ENCODE measurements at places on chromosomes 12 and 14.

DNA sequence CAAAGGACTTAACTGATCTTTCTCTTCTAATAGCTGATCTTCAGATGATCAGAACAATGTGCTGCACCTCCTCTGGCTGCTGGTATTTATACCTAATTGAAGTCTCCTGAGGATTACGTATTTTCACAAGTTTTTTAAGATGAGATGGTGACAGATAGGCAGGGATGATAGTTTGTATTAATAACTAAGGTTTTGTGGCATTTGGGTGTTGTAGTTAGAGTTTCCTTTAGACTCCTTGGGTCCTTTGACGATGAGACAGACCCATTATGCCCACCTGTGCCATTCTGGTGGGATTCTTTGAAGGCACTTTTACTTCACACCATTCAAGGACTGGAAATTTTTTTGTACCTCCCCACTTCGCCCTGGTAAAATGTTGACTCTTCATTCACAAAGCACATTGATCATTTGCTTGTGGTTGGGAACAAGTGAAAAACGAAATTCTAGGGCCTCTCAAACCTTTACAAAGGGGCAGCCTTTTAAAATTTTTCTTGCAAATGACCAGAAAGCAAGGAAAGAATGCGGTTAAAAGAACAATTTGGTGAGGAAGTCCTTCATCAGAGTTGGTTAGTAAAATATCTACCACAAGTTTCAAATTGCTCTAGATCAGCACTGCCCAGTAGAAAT, at the start of gene IFNG:
IFNG (minus strand) TSS at position 60 of the 624 bp plus-strand sequence. CDS start 125 bp downstream, outside the sequence.
- H3K4me3 ChIP-seq, result no peak within 1 kb of the TSS
- no peaks in the 10 kb centered on the region for H3K4me1 ChIP-seq
- peaks cover 3% of the 10 kb centered on the region for H3K27me3 ChIP-seq
- H3K27ac ChIP-seq, result no peak within 1 kb of the TSS
- no peak for DNase-seq

DNA sequence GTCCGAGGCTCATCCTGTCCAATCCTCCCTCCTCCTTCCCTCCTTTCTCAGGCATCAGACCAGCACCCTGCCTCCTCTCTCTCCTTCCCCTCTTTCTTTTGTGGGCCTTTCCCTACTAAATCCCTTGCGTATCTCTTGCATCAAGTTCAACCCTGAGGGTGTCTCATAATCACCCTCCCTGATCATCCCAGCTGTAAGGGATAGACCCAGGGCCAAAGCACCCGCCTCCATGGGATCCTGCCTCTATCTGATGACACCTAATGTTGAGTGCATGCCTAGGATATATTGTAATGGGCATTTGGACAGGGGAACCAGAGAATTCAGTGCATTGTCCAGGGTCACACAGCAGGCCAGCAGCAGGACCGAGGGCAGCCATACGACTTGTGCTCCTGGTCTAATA, 84.9 kb downstream of the PHETA1 start:
- no peaks in the 10 kb centered on the region for H3K36me3 ChIP-seq
- no peak overlapping the region for H3K27ac ChIP-seq
- H3K27me3 ChIP-seq, result no peaks in the 10 kb centered on the region
- H3K4me3 ChIP-seq, result no peak overlapping the region

- peaks cover 2% of the 10 kb centered on the region for H3K4me1 ChIP-seq
- no peak overlapping the region for H3K27ac ChIP-seq
- DNase-seq, result no peak
- H3K27me3 ChIP-seq, result no peaks in the 10 kb centered on the region
Observed at GRCh38 chr14:29668201-29668600, 259.4 kb downstream of the PRKD1 start.

DNA sequence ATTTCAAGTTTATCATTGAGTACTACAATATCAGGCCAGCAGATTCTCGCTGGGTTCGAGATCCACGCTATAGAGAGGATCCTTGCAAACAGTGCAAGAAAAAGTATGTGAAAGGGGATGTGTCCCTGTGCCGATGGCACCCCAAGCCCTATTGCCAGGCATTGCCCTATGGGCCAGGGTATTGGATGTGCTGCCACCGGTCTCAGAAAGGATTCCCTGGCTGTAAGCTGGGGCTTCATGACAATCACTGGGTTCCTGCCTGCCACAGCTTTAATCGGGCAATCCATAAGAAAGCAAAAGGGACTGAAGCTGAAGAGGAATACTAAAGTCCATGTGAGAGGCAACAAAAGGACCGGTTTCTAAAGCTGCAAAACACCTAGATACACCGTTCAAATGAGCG, 59.4 kb downstream of the ATG14 start:
- H3K36me3 ChIP-seq, result peaks cover 7% of the 10 kb centered on the region
- H3K27me3 ChIP-seq, result no peaks in the 10 kb centered on the region
- H3K4me1 ChIP-seq, result no peaks in the 10 kb centered on the region

- H3K36me3 ChIP-seq, result no peaks in the 10 kb centered on the region
- H3K4me3 ChIP-seq, result no peak overlapping the region
- H3K27ac ChIP-seq, result no peak overlapping the region
- H3K27me3 ChIP-seq, result no peaks in the 10 kb centered on the region
- DNase-seq, result no peak
- H3K4me1 ChIP-seq, result no peaks in the 10 kb centered on the region
Observed at GRCh38 chr14:23620177-23620702, 15.9 kb upstream of the DHRS2 start.

GRCh38 chr12:86134561-86134960, 121.6 kb downstream of the MGAT4C start:
- H3K36me3 ChIP-seq, result no peaks in the 10 kb centered on the region
- no peaks in the 10 kb centered on the region for H3K4me1 ChIP-seq
- DNase-seq, result no peak
- no peak overlapping the region for H3K27ac ChIP-seq

DNA sequence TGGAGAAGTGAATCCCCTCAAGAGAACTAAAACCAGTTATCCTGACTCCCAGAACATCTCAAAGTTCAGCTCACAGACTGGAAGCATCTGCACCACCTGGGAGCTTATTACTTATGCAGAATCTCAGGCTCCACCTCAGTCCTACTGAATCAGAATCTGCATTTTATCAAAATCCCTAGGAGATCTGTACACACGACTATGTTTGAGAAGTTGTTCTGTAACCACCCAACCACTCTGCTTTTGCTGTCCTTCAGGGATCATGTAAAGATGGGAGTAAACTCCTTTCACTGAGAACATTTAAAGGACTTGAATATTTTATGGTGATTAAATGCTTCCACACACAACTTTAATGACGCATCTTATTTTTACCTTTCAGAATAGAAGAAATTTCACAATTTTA, 98.0 kb downstream of the KIF21A start:
- no peak overlapping the region for H3K27ac ChIP-seq
- DNase-seq, result no peak
- no peaks in the 10 kb centered on the region for H3K27me3 ChIP-seq

DNA sequence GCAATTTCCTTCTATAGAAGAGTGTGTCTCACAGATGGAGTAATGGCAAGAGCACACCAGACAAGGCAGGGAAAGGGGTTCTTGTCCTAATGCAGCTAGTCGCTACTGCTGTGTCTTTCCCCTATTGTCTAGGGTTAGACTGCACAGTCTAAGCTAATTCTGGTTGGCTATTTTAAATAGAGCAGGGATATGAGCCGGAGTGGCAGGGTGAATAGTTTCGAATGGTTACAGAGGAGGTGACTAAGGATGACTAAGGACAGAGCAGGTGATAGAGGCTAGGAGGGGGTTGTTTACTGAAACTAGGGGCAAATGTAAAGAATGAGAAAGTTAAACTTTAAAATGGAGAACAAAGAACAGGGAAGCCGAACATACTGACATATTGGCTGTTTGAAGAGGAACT, 25.6 kb upstream of the CPNE8 start:
- no peak overlapping the region for H3K4me3 ChIP-seq
- H3K36me3 ChIP-seq, result no peaks in the 10 kb centered on the region
- no peaks in the 10 kb centered on the region for H3K27me3 ChIP-seq

GRCh38 chr12:116628989-116629388, 69.8 kb downstream of the MAP1LC3B2 start:
- H3K27ac ChIP-seq, result no peak overlapping the region
- no peaks in the 10 kb centered on the region for H3K4me1 ChIP-seq
- no peaks in the 10 kb centered on the region for H3K27me3 ChIP-seq
- no peak for DNase-seq
- H3K4me3 ChIP-seq, result no peak overlapping the region
- H3K36me3 ChIP-seq, result no peaks in the 10 kb centered on the region

GRCh38 chr14:105325303-105325702, 10.8 kb downstream of the PACS2 start:
- H3K27me3 ChIP-seq, result no peaks in the 10 kb centered on the region
- H3K4me3 ChIP-seq, result no peak overlapping the region
- no peaks in the 10 kb centered on the region for H3K4me1 ChIP-seq
- no peaks in the 10 kb centered on the region for H3K36me3 ChIP-seq
- H3K27ac ChIP-seq, result no peak overlapping the region
- DNase-seq, result no peak
